G401 (cell line): ENCODE measurements at places on chromosomes 16 and 17. TPM values are rescaled to one million over a fixed set of nuclear protein-coding genes. Genes with fewer than 3 reads are reported as not detected.

Gene TBX6
- not detected in 2 replicates for total RNA-seq

Gene TAOK2
- total RNA-seq, result 59.3 and 61.8 TPM in 2 replicates

Gene STH
- total RNA-seq, result not detected in 2 replicates

Gene SOX9
- not detected in 2 replicates for total RNA-seq

Gene TMEM235
- total RNA-seq, result not detected in 2 replicates

Gene P2RX1
- not detected in 2 replicates for total RNA-seq

Gene ST6GALNAC2
- 14.3 and 30.6 TPM in 2 replicates for total RNA-seq

Gene FAM20A
- total RNA-seq, result not detected in 2 replicates

Gene VASN
- total RNA-seq, result 9.9 and 14.4 TPM in 2 replicates

Gene CTRB2
- not detected in 2 replicates for total RNA-seq

Gene KRT39
- total RNA-seq, result not detected in 2 replicates

Gene TPSG1
- total RNA-seq, result not detected in 2 replicates

- no peak for DNase-seq
Measured at GRCh38 chr16:88499292-88499691, 46.2 kb downstream of the ZFPM1 start.

DNA sequence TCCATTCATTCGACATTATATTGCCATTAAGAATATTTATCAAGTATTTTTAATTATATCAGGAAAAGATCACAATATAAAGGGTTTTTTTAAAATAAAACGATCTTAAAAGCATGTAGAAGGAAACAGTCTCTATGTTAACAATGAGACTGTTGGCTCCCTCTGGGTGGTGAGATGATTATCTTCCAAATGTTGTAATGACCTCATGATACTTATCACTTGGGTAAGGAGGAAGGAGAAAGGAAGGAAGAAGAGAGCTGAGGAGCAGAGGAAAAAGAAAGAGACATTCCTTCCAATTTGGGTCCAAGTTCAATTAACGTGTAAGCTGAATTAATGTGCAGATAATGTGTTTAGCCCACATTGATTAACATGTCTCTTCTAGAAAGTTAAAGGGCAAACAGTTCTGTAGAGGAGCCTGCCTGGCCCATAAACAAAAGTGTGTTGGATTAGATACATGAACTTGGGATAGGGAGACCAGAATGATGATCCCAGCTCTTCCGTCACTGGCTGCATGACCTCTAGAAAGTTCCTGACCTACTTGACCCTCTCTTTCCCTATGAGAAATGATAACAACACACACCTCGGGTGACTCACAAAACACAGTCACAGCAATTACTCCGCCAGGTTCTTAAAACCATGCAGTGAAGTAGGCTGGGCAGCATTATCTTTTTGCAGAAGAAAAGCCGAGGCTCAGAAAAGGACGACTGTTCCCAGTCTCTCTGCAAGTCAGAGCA, 32.0 kb downstream of the PIMREG start:
- DNase-seq, result no peak

GRCh38 chr17:10984220-10984619, 146.3 kb upstream of the PIRT start:
- no peak for DNase-seq

- no peak for DNase-seq
Measured at GRCh38 chr17:17077101-17077500, 34.8 kb downstream of the MPRIP start.

DNA sequence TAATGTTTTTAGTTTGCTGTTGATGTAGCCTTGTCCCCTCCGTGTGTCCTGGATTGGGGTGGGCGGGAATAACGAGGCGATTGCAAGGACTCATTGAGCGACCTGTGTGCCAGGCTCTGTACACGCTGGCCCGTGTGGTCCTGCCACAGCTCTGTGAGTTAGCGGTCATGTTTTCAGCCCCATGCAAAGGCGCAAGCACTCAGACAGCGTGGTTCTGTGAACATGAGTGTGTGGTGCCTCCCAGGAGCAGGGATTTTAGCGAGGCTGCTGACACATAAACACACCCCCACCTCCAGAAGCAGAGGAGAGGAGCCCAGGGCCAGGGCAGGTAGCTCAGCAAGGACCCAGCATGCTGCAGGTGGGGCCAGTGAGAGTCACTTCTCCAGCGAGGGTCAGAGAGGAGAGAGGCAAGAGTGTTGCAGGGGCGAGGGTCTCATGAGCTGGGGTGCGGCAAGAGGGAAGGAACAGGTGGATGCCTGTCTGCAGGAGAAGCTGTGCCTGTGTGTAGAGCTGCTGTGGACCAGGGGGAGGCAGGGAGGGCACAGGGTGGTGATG, 115.3 kb downstream of the OR1D5 start:
- no peak for DNase-seq

- no peak for DNase-seq
Measured at GRCh38 chr16:27356794-27357193, 43.0 kb downstream of the IL4R start.

- no peak for DNase-seq
Measured at GRCh38 chr17:48132385-48132784, 24.8 kb downstream of the SNX11 start.

GRCh38 chr16:4871071-4871470, 23.8 kb downstream of the UBN1 start:
- DNase-seq, result peak; percentile 41

GRCh38 chr17:81723651-81724209, 11.6 kb downstream of the SLC25A10 start:
- no peak for DNase-seq

GRCh38 chr17:43888548-43888947, 18.8 kb downstream of the MPP2 start:
- DNase-seq, result no peak

DNA sequence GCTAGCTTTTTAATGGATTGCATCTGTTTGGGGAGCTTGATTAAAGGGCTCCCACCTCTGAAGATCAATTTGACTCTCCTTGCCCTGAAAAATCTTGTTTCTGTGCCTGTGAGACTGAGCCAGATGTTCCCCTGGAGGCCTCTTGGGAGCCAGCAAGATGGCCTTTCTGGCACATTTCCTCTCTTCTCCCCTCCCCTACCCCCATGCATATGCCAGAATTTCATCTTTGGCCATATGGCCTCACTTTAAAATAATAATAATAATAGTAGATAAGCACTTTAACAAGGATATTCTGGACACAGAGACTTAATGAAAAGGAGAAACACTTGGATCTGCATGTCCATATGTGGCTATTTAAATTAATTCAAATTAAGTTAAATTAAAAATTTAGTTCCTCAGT, 144.1 kb upstream of the CES5A start:
- no peak for DNase-seq

DNA sequence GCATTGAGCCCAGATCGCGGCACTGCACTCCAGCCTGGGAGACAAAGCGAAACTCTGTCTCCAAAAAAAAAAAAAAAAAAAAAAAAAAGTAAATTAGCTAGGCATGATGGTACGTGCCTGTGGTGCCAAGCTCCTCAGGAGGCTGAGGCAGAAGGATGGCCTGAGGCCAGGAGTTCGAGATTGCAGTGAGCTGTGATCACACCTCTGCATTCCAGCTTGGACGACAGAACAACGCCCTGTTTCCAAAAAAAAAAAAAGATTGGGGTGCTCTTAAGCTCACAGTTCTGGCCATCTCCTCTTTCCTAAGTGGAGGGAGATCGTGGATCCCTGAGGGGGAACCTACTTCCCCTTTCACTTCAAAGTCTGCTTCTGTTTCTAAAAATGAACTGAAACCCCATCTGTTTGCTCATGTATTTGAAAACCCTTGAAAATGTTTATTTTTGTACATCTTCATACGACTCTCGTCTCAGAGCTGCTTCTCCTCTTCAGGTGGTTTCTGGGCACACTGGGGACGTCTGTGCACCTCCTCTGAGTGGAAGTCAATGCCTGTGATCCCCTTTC, 138.8 kb downstream of the PRKCA start:
- DNase-seq, result no peak

DNA sequence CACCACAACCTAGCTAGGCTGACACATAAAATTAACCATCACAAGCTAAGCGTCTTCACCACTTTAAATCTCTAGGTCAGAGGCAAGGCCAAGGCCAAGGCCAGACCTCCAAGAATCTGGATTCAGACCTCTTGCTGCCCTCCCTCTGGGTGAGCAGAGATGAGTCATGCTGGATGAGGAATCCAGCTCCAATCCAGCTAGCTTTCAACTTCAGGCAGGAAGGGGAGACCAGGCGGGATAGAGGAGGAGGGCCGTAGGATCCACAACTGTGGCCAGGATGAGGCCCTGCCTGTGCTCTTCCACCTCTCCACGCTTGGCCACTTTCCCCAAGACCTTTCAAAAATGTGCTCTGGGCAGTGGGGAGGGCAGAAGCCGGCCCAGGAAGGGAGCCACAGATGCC, 14.7 kb downstream of the LRRC75A start:
- no peak for DNase-seq

DNA sequence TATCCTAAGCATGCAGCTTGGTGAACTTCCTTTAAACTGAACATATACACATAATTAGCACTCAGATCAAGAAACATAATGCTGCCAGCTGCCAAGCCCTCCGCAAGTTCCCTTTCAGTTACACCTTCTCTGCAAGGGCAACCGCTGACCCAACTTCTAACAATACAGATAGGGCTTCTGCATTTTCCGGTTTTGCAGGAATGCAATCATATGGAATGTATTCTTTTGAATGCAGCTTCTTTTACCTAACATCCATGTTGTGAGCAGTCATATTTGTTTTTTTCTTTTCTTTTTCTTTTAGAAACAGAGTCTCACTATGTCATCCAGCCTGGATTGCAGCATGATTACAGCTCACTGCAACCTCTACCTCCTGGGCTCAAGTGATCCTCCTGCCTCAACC, 110.7 kb downstream of the GSG1L start:
- no peak for DNase-seq

DNA sequence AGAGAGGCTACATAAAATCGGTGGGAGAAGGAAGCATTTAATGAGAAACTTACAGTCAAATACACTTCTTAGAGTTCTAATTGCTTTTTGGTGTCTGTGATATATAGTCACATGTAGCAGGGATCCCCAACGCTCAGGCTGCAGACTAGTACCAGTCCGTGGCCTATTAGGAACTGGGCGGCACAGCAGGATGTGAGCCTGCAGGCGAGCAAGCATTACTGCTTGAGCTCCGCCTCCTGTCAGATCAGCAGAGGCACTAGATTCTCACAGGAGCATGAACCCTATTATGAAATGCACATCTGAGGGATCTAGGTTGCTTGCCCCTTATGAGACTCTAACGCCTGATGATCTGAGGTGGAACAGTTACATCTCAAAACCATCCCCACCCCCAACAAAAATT, 158.5 kb downstream of the TANC2 start:
- DNase-seq, result no peak

DNA sequence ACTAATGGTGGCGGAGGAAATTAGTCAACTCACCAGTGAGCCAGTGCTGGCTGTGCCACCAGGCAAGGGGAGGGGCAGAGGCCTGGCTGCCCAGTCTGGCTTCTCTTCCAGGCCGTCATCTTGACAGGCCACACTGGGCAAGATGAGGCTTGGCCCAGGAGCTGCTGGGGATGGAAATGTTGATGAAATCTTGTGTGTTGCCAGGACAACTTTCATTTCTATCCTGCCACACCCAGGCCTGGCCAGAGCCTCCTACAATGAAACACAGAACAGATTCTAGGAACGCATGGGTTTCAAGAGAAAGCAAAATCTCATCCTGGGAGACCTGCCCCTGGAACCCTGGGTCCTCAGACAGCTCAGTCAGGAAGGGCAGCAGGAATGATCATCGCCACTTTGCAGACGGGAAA, 9.3 kb downstream of the HEXIM2 start:
- peak; percentile 69 for DNase-seq

DNA sequence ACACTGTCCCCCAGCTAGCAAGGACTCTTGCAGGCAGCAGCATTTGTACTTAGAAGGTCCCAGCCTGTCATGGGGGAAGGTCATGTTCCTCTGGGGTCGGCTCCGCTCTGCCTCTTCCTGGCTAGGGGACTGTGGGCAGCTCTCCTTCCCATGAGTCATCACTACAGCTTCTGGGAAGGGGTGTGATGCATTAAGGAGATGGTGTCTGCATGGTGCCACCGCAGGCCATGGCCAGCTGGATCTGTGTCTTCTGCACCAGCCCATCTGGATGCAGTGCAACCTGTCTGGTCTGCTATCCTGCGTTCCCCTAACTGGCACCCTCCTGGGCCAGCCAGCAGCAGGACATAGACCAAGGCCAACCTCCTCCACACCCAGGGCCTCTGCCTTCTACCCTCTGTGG, 6.3 kb downstream of the STARD3 start:
- no peak for DNase-seq

DNA sequence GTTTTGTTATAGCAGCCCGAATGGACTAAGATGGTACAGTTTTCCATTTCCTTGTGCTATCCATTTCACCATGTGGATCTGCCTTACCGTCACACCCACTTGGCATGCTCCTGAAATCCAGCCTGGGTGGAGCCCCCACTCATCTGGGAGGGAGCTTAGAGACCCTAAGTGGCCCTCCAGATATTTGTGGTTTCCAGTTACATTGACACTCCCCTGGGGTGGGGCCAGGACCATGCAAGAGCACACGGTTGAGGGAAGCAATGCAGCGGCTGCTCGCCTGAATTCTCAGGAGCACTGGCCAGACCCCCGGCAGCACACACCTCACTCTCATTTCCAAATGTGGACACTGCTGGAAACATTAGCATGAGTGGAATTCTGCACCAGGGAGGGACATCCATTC, 231.1 kb downstream of the UTP18 start:
- no peak for DNase-seq

DNA sequence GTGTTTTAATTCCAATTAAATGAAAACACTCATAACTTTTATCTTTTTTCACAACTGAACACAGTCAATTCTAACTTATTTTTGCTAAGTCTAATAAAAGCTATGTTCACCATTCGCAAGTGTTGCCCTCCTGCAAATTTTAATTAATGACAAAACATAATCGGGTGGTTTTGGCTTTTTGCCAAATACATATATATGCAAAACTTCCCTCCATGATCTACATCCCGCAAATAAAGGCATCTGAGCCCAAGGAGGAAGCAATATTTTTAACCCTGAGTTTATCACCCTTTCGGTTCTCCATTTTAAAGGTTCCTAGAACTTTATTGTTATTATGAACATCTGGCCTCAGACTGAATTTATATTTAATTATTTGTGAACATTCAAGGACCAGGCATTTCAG, 507.9 kb downstream of the CDH13 start:
- no peak for DNase-seq

GRCh38 chr17:56761387-56761786, 72.3 kb downstream of the C17orf67 start:
- DNase-seq, result no peak
